Colonic mucosa (tissue), 4 donors: ENCODE measurements at places on chromosomes 4 and X. TPM values are rescaled to one million over a fixed set of nuclear protein-coding genes. Genes with fewer than 3 reads are reported as not detected.
A peak's percentile ranks its signal among the peaks of the same experiment; 100 is the strongest.

DNA sequence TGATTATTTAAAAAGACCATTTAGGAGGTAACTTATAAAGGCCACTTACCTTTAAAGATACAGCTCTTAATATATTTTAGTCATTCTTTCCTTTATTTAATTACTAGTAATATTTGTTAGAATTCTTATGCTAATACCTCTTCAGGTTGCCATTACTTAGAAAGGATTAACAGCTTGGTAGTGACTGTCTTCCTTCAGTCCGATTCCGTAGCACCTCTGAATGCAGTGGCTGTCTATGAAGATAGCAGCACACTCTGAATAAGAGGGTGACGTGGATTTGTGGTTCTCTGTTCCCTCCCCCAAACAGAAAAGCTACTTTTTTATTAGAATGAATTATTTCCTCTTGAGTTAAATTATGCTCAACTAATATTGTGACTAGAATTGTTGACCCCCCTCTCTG is 92.6 kb upstream of the TENM3 start:
- no peak for DNase-seq

DNA sequence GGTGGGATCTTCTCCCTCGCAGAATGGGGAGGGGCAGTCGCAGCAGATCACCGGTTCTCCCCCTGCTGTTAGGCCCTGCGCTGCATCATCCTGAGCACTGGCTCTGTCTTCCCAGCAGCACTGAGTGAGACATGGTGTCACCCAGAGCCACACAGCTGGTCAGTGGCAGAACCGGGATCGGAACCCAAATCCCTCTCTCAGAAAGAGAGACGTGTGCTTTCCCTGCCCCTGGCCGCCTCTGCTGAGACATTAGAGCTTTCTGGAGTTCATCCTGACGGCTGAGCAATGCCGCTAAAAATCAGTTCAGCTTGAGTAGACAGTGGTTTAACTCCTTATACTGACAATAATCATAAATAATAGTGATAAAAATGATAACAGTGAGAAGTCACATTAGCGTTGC is 87.9 kb downstream of the EVC start:
- no peak for DNase-seq

DNA sequence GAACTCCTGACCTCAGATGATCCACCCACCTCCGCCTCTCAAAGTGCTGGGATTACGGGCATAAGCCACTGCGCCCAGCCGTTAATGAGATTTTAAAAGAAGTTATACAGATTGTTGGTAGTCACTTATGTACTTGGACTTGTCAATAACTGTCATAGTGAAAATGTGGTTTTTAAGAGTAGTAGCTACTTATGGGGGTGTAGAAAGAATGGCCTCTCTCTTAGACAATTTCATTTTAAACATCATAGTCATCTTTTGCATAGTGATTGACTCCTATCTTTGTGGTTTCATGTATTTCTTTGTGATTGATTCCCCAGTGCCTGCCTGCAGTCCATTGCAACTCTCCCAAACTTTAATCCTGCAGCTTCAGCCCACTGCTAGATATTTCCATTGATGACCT is 17.4 kb downstream of the FAM199X start:
- DNase-seq: no peak

- DNase-seq: no peak
Observed at GRCh38 chr4:101400096-101400495, 52.8 kb upstream of the PPP3CA start.

The MID2 gene
- total RNA-seq: 5.4 TPM

GRCh38 chr4:11626066-11626465 is 197.4 kb upstream of the HS3ST1 start:
- DNase-seq: no peak

- no peak for DNase-seq
Observed at GRCh38 chr4:81486502-81486901, 14.8 kb upstream of the RASGEF1B start.

DNA sequence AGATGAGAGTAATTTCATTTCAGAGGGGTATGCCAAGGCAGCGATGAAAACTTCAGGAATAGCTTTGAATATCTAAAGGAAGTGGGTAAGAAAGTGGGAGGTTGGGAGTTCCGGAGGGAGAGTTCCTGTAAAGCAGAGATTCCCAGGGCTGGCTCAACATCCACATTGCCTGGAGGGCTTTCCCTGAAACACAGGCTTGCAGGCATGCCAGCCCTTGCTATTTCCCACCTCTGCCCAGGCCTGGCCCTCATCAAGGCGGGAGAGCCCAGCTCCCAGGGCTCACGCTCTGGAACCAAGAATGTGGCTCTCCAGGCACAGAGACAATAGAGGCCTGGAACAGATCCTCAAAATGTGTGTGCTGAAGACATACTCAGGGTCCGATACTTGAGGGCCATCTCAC is 43.8 kb upstream of the CLDN34 start:
- no peak for DNase-seq

- no peak for DNase-seq
Observed at GRCh38 chr4:142574306-142574705, 271.8 kb downstream of the INPP4B start.

- DNase-seq: peak; percentile 33
Observed at GRCh38 chr4:153518637-153519389, 52.7 kb downstream of the TMEM131L start.

The RS1 gene
- total RNA-seq: not detected

GRCh38 chr4:182855312-182855711 is 61.9 kb downstream of the DCTD start:
- DNase-seq: no peak

The IL1RAPL1 gene
- 0.24 TPM for total RNA-seq

DNA sequence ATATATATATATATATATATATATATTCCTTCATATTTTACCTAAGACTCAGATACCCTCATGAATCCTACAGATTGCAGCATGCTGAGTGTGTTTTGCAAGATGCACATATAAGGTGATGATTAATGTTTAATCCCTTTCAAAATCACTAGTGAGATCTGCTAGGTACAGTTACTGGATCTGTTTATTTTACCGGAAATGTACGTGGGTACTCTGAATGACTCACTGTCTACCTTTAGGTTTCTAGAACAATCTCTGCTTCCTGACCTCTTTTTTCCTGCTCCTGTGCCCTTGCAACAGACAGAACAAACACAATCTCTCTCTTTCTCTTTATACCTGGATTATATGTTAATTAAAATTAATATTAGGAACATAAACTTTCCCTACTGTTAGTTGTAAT is 379.6 kb downstream of the FAM133A start:
- no peak for DNase-seq

- peak; percentile 18 for DNase-seq
Observed at GRCh38 chrX:261919-262352, 19.2 kb upstream of the PLCXD1 start.

DNA sequence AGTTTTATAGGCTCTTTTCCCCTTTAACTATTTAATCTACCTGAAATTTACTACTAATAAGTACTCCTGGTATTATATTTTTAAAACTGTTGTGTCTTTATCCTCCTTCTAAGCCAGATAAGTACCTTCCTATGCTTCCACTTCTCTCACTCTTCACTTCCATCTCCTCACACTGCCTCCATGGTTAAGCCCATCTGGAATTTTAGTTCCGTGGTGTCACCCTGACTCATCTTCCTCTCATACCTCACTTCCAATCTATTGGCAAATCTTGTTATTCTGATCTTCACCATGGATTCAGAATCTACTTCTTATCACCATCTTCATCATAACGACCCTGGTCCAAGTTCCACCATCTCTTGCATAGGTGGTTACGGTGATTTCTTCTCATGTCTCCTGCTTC is 32.7 kb upstream of the DAPP1 start:
- DNase-seq: no peak

DNA sequence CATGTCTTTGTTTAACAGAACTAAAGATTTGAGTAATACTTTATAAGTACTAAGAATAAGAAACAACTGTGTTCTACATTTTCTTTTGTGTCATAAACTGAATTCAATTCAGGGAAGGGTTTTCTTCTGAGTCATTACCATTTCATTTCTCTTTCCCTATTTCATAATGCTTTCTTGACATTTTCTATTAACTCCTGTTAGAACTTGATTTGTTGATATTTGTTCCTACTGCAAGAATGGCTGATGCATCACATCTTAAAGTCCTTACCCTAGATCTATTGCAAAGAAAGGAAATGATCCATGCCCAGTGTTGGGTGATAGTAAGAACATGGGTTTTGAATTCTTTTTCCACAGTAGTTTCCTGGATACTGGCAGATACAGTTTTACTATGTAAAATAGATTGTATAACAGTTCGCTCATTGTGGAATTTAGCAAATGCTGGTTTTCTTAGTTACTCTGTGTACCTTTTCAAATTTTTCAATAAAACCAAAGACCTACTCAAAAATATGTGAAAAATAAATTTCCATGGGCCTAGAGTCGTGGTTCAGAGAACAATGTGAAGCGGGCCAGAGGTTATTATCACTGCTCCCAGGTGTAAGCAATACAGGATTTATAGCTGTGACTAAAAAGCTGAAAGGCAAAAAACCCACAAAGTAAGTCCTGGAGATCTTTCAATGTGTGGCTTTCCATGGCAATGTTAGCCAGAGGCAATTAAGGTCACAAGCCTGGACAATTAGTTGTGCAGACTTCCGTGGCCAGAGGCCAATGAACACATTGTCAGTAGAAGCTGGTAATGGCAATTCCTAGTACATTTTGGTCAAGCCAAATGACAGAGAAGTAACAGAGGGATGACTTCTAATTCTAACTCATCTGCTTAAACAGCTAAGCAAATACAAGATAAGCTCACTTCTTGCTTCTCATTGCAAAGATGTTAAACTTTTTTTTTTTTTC is 127.3 kb upstream of the FAT4 start:
- DNase-seq: no peak

DNA sequence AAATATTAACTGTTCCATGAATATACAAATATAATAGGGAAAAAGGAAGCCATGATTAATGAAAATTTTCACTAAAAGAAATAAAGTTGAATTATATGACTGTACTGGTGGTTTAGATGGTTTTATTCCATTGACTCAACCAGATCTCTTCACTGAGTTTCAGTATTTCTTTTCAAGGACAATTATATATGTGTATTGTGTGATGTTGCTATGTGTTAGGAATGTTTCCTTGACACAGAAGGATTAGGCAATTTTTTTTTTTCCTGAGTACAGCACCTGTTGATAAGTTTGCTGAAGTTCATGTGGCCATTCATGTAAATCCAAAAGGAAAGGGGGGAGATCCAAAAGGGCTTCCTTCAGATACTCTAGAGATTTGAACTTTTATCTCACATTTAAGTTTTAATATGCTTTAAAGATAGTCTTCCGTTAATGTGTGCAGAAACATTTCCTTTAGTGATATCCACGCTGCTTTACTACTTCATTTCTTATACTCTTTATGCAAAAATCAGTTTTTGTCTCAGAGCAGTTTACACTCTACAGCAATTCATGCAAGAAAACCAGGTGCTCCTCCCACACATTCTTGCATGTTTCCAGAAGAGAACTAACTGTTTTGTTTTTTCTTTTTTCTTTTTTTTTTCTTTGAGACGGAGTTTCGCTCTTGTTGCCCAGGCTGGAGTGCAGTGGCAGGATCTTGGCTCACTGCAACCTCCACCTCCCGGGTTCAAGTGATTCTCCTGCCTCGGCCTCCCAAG is 249.1 kb downstream of the RPA4 start:
- DNase-seq: no peak

DNA sequence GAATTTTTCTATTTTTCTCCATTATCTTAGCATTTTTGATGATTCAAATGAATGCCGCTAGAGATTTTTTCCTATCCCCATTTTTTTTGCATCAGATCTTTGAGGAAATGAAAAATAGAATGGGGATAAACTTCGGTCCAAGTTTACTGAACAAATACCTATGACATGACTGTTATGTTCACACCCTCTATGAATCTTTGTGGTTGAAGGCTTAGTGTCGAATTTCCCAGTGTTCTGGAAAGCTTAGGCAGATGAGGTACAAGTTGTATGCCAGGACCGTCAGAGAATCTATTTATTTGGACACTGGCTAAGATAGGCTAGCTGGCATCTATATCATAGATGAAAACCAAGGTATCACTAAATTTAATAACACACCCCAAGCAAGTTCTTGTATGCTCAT is 123.4 kb downstream of the SPCS3 start:
- no peak for DNase-seq

The NAAA gene
- 141 TPM for total RNA-seq

DNA sequence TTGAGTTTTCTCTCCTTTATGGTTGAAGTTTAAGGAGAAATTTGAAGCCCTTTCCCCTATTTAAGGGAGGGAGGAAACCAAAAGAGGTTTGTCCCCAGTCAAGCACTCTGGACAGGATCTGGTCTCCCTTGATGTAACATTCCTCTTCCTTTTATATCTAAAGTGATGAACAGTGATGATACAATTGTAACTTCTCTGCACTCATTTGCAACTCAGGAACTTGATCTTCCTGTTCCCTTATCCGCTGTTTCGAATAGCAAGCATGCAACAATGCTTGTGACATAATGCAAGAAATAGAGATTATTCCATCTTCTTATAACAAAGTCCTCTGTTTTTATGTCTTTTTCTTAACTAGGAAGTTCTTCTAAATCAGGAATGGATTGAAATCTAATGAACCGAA is 18.3 kb downstream of the ALPK1 start:
- no peak for DNase-seq

DNA sequence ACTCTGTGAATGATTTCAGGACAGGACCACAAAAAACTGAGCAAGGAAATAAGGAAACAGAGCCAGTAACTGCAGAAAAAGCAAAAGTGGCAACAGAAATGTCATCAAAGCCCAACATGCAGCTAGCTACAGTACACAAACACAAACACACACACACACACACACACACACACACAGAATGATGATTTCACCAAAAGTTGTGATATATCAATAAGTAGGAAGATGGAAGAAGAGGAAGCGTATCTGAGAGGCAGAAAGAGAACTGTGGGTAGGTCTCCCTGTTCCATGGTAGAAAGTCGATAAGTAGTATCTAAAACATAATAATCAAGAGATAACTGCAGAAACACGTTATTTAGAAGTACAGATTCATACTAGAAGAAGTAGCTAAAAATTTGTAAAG is 148.3 kb downstream of the MGST2 start:
- no peak for DNase-seq

GRCh38 chr4:39337841-39338240 is 28.3 kb downstream of the RFC1 start:
- no peak for DNase-seq

The GPM6B gene
- 8.6 TPM for total RNA-seq

The CABS1 gene
- total RNA-seq: not detected

The SMARCA5 gene
- 34.5 TPM for total RNA-seq

- DNase-seq: no peak
Observed at GRCh38 chr4:170030121-170030520, 3.9 kb upstream of the MFAP3L start.

The FBXL5 gene
- 52.1 TPM for total RNA-seq

The ARHGAP4 gene
- 19.9 TPM for total RNA-seq

GRCh38 chrX:3521396-3521795 is 174.9 kb upstream of the MXRA5 start:
- no peak for DNase-seq

- no peak for DNase-seq
Observed at GRCh38 chr4:102665527-102665926, 95.2 kb downstream of the MANBA start.

The PPP2R2C gene
- total RNA-seq: 0.05 TPM
